Right ventricle myocardium inferior (tissue), 1 donor: ENCODE measurements at places on chromosomes 6 and 20. TPM values are rescaled to one million over a fixed set of nuclear protein-coding genes. Genes with fewer than 3 reads are reported as not detected.

The ARG1 gene
- total RNA-seq = 0.35 TPM

The APOBEC2 gene
- total RNA-seq = 246 TPM

The GTSF1L gene
- not detected for total RNA-seq

The OVOL2 gene
- total RNA-seq = not detected

The SCAF8 gene
- total RNA-seq = 47.4 TPM

The CD109 gene
- 7.3 TPM for total RNA-seq

The PDE10A gene
- total RNA-seq = 15.7 TPM

The PDYN gene
- total RNA-seq = not detected

The PACRG gene
- total RNA-seq = 7.9 TPM

The CLDN20 gene
- 0.19 TPM for total RNA-seq

The PRKN gene
- 19.5 TPM for total RNA-seq

The MAP7 gene
- 3.2 TPM for total RNA-seq

The VSX1 gene
- total RNA-seq = 0.14 TPM

The KHDC3L gene
- not detected for total RNA-seq

The IYD gene
- total RNA-seq = not detected

DNA sequence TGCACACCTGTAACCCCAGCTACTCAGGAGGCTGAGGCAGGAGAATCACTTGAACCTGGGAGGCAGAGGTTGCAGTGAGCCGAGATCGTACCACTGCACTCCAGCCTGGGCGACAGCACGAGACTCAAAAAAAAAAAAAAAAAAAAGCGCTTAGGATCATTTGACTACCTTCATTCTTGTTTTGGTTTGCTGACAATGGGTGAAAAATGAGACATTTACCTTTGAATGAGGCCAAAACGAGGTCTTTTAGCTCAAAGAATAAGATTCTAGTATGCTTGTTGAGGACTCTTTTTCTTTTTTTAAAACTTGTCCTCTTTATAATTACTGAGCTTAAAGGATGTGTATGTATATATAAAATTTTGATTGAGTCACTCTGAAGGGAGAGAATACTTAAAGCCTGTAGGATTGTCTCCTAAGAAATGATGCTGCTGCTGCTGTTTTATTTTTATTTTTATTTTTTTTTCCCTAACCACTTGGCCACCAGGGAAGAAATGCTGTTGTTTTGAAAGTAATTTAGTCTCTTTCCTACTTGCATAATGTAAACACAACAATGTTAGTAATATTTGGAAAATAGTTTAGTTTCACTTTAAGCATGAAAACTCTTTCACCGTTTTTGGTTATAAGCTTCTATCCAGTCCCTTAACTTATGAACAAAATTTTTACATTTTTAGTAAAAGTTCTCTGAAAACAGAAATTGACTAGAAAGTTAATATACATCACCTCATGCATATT, 7.9 kb downstream of the UBR2 start:
- DNase-seq = no peak

DNA sequence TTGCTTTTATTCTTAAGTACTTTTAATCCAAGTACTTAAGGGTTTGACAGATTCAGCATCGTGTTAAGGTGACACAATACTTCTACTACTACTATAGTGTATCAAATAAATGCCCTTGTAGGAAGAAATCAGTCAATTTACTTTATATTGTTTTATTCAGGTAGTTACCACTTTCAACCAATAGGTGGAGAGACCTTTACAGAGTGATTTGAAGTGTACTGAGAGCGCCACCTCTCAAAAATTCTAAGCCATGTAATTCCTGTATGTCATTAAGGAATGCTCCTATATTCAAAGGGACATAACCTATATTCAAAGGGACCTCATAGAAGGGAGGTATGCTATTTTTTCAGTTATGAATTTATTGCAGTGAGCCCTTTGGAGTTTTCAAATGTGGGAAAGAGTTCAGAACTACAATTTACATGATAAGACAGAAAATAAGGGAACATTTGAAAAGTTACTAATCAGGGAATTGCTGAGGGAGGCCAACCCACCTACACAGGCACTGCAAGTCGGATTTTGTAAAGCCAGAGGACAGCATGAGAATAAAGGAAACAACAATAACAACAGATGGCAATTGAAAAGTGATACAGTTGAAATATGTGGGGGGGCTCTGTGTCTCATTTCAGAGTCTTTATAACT, 955.6 kb downstream of the TBC1D32 start:
- DNase-seq = no peak

DNA sequence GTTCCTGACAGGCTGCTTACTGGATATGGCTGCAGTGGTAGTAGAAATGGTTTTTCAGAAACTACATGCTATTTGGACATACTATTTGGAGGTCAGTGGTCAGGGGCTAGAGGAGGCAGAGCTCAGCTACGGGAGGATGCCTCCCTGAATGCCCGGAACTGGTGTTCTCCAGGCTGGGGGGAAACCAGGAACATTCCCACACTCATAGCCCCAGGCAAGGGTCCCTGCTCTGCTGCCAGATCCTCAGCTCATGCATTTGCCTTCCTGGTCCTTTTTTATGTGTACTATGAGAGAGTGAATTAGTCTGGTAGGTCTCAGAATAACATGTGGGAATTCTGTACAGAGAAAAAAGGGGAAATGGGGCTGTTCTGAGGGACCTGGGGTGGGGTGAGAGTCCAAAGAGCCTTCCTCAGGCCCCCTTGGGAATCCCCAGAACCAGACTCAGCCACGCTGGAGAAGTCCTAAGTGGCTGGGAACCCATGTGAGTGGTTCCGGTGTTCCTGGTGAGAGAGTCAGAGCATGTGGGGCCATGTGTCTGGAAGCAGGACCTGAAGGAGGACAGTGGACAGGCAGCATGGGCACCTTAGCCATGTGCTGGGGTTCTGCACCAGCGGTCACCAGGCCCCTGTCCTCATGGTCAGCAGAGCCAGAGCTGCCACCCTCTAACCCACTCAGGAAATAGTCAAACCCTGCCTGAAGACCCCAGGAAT, 58.0 kb upstream of the MYL9 start:
- no peak for DNase-seq

DNA sequence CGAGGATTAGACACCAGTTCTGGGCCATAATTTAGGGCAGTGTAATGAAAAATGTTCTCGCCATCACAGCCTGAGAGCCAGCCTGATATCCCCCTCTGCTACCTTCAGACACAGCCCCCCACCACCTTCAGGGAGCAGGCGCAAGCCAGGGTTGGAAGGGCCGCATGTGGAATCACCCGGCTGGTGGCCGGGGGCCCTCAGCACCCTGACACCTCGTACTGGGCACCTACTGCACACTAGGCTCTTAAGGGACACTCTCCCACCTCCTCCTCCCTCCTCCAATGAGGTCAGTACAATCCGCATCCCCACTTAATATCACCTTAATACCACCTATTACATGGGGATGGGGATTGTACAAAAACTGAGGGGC, 55.5 kb downstream of the BMP7 start:
- no peak for DNase-seq

GRCh38 chr20:24070679-24071078, 82.1 kb upstream of the GGTLC1 start:
- no peak for DNase-seq

DNA sequence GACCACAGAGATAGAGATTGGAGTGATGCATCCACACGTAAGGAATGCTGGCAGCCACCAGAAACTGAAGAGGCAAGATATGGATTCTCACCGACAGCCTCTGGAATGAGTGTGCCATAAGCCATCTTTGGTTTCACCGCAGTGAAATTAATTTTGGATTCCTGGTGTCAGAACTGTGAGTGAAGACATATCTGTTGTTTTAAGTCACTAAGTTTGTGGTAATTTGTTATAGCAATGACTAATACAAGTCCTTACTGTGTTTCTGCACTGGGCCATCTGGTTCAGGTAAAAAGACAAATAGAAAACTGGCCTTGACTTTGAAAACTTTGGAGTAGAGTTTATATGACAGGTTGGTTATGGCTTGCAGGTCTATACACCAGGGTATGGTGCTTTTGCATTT, 261.9 kb downstream of the PHF3 start:
- DNase-seq = no peak

- no peak for DNase-seq
Measured at GRCh38 chr6:107360476-107360875, 98.9 kb downstream of the PDSS2 start.

- DNase-seq = peak; percentile 65
Measured at GRCh38 chr20:49276961-49277785, 684 bp downstream of the ZNFX1 start.

DNA sequence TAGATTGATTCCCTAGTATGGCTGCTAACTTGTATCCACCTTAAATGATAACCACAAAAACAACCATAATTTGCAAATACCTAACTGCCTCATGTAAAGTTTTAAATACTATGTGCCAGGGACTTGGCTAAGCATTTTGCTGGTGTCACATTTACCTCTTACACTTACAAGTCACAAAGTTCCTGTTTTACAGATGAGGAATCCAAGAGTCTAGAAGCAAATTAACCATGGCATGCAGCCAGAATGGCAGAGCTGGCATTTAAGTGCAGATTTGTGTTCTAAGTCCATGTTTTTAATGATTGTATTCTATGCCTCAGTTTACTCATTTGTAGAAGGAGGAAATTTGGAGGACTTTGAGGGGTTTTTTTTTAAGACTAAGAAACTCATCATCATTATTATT, 696.7 kb downstream of the PTPRT start:
- no peak for DNase-seq

DNA sequence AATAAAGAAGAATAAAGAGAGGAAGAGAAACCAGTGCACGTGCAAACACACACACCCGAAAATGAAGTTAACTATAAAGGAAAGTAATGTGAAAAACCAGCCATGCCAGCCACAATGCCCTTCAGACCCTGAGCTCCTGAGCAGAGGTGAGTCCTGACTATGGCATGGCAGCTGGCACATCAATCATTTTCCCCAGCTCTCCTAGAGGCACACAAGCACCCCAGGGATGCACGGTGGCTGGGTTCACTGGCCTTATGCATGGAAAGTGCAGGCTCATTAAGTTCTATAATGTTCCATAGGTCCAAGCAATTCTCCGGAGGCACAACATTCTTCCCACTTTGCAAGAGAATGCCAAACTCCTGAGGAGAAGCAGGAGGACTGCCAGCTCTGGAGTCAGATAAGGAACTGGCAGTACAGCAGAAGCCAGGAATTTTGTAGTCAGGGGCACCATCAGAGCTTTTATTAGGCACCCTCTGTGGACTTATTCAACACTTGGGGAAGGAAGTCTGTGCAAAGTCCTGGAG, 175.0 kb upstream of the PRDM1 start:
- no peak for DNase-seq

- no peak for DNase-seq
Measured at GRCh38 chr6:38054527-38055202, 235.1 kb downstream of the ZFAND3 start.

- DNase-seq = no peak
Measured at GRCh38 chr6:158808941-158809678, 10.1 kb downstream of the EZR start.

- DNase-seq = no peak
Measured at GRCh38 chr6:163793011-163793983, 378.8 kb downstream of the QKI start.

GRCh38 chr20:14921513-14921912, 584.1 kb upstream of the FLRT3 start:
- DNase-seq = no peak

DNA sequence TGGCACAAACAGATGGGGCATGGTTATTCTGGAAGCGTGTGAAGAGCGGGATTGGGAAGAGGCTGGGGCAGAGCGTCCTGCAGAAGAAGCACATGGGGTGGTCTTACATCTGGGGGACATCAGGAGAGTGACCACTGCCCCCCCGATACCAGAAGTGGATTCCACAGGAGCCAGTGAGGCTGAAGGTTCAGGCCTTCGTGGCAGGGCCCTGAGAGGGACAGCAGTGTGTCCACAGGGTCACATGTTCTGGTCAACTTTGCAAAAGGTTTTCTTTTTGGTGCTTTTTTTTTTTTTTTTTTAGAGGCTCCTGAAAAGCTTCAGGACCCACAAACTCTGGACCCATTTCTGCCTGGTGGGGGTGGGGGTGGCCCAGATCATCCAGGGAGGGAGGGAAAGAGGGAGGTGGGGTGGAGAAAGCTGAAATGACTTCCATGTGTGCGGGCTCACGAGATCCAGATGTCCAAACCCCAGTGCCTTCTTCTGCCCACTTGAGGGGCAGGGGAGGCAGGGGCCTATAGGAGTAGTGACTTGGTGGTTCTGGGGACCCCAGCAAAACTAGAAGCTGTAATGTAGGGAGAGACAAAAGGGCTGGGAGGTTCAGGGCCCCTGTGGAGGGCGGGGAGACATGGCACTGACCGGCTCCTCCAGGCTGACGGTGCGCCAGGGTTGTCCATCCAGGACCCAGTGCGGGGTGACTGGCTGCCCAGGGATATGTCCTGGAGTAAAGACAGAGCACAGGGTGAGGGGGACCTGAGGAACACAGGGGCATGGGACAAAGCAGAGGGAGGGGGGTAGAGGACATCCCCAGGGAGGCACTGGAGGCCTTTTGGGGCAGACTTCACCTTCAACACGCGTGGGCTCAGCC, 2.7 kb downstream of the ADAM33 start:
- peak; percentile 35 for DNase-seq

DNA sequence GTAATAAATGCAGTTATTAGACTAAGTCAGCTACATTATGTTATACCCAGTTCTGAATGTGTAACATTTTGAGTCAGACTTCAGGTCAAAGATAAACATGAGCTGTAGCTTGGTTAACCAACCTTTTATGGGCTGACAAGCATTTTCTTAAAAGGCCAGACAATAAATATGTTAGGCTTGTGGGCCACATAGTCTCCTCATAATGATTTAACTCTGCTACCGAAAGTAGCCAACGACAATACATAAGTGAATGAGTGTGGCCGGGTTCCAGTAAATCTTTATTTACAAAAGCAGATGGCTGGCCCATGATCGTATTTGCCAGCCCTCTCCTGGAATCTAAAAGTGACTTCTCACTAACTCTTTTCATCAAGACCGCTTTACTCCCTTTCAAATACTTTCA, 49.9 kb downstream of the ATG5 start:
- no peak for DNase-seq

DNA sequence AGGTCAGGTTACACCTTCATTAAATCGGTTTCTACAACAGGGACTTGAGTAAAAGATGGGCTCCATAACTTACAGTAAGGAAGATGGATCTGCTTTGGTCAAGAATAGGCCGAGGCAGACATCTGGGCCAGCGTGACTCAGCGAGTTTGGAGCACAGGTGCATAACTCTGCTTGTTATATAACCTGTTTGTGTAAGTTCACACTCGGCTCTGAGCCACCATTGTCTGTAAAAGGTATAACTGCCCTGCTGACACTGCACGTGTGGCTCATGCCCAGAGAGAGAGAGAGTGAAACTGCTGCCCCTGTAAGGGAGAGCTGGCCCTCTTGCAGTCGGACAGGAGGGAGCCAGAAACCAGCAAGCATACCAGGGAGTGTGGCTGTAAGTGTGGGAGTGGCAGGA, 737.9 kb upstream of the SLC35B3 start:
- DNase-seq = no peak

DNA sequence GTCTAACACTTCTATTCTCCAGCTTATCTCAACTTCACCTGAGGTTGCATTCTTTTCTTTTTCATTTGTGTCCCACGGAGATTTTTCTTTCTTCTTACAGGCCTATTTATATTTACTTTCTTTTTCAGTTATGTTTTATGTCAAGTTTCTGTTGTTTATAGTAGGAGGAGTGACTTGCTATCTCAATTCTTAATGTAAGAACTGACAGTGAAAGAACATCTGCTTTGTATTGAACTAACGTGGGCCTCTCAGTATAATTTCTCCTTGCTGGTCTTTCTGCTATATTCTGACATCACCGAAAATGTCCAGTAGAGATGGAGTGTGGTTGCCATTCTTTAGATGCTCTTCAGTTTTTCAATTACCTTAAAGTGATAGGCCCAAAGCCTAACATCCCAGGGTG, 521.7 kb downstream of the EPM2A start:
- DNase-seq = no peak
